ENCODE measurements at places on chromosomes 7 and 10.

DNA sequence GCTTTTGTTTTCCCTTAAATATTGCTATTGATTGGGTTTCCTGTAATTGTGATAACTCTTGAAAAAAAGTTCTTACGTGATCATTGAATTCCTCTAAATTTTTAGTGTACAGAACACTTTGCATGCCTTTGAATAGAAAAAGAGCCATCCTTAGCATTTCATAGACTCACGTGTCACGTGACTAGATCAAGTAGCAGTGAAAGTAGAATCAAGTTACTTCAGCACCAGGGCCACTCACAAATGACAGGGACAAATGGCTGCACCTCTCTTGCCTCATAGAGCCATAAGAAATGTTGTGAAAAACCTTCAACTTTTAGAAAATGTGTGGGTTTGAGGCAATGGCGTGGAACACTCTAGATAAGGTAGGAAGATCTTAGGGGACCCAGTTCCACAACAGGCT lies 203.8 kb downstream of the ZEB1 start:
- no peak for DNase-seq

- no peak for DNase-seq
These were observed 54.3 kb downstream of the BMS1 start for GRCh38 chr10:42836771-42837468.

DNA sequence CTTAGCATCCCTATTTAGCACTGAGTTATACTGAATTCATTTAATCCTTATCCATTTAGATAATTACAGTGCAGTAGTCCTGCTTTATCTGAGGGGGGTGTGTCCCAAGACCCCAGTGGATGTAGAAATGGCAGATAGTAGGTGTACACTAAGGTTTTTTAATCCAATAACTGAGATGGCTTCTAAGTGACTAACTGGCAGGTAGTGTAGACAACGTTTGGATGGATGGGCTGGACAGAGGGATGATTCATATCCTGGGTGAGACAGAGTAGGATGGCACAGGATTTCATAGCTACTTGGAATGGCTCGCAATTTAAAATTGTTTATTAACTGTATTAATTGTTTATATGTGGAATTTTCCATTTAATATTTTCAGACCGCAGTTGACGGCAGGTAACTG lies 295.6 kb downstream of the CCDC3 start:
- no peak for DNase-seq

- no peak for DNase-seq
These were observed 114.0 kb downstream of the PDGFA start for GRCh38 chr7:405489-406211.

GRCh38 chr7:9962742-9963141 lies 1010.9 kb upstream of the PHF14 start:
- DNase-seq: no peak

GRCh38 chr10:117275121-117275520 lies 34.2 kb downstream of the SLC18A2 start:
- DNase-seq: no peak

DNA sequence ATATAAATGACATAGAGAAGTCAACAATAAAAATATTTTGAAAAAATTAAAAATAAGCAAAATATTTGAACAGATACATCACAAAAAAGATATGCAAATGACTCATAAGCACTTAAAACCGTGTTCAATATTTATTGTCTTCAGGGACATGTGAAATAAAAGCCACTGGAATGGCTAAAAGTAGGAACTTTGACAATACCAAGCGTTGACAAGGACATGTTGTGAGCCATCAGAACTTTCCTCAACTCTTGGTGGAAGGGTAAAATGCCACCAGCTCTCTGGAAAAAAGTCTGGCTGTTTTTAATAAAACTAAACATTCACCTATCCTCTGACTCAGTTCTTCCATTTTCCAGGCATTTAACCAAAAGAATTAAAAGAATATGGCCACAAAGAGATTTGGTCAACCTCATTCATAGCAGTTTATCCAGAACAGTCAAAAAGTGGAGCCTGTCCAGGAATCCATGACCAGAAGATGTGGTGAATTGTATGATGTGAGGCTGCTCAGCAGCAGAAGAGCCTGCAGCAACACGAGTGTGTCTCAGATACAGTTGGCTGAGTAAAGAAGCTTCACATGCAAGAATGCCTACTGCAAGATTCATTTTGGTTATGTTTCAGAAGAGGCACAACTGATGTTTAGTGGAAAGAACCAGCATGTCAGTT lies 7.1 kb upstream of the KLF6 start:
- no peak for DNase-seq

GRCh38 chr10:3971713-3972112 lies 186.7 kb upstream of the KLF6 start:
- DNase-seq: no peak

- no peak for DNase-seq
These were observed 1.7 kb upstream of the SH2B2 start for GRCh38 chr7:102284891-102285539.

GRCh38 chr7:2165610-2166594 lies 66.8 kb downstream of the MAD1L1 start:
- no peak for DNase-seq

GRCh38 chr7:38211940-38212339 lies 33.9 kb downstream of the STARD3NL start:
- no peak for DNase-seq

- no peak for DNase-seq
These were observed 1.9 kb upstream of the ARHGAP22 start for GRCh38 chr10:48606530-48607355.

- no peak for DNase-seq
These were observed 88.1 kb downstream of the SEMA3C start for GRCh38 chr7:80830584-80831285.

DNA sequence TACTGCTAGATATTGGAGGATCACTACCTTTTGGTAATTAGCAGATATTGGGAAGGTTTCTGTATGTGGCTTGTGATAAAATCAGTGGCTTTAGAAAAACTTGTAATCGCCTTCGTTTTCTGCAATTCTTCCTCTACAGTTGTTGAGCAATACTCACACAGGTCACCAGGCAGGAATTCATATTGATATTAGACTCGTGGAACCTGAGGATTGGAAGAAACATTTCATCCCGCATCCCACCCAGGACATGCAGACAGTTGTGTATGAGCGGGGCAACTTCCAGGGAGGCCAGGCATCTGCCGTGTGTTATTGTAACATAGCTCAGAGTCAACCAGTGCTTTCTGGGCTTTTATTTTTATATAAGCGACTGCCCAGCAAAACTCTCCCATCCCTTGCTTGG lies 821.3 kb downstream of the LRMDA start:
- no peak for DNase-seq

DNA sequence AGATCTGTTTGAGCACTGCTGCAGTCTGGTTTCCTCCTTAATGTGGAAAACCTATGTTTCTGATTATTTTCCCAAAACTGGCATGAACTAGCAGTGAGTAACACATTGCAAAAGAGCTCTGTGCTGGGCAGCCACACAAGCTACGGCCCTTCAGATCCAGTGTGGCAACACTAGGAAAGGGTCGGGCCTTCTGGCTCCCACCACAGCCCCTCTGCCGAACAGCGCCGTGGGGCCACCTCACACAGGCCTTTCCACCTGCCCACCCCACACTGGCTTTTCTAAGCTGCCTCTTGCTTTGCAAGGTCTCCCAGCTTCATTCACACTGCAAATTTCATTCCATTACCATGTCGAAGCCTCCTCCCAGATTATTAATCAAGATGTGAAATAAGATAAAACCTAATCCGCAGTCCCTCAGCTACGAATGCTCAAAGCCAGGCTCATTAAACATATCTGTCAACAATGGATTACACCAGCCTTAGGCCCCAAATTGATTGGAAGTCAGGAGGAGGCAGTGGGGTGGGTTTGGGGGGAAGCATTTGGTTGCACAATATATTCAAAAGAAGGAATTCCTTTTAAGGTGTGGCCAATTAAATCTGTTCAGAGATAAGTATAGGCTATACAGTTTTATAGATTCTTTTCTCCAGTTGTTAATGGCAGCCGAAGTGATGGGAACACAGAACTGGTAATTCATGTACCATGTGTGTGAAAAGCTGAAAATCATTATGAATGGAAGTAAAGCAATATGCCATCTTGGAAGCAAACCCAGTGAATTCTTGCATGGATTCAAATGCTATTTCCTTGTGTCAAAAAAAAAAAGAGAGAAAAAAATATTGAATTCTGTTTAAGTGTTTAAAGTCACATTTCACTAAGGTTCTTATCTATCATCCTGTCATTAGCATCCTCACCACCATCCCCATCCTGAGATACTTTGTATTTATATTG lies 223.7 kb downstream of the MTERF1 start:
- DNase-seq: no peak

- no peak for DNase-seq
These were observed 64.1 kb downstream of the MGAM2 start for GRCh38 chr7:142175594-142175993.

DNA sequence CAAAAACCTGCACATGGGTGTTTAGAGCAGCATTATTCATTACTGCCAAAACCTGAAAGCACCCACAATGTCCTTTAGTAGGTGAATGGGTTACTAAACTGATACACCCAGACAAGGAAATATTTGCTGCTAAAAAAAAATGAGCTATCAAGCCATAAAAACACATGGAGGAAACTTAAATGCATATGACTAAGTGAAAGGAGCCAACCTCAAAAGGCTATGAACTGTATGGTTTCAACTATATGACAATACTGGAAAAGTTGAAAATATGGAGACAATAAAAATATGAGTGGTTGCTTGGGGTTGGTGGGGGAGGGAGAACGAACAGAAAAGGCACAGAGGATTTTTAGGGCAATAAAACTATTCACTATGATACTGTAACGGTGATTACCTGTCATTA lies 291.0 kb downstream of the TNS3 start:
- DNase-seq: no peak

GRCh38 chr10:49131507-49132361 lies 2.1 kb downstream of the FAM170B start:
- no peak for DNase-seq

- no peak for DNase-seq
These were observed 63.3 kb upstream of the SMNDC1 start for GRCh38 chr10:110368002-110368401.

- no peak for DNase-seq
These were observed 43.4 kb downstream of the PPIF start for GRCh38 chr10:79390551-79391229.

DNA sequence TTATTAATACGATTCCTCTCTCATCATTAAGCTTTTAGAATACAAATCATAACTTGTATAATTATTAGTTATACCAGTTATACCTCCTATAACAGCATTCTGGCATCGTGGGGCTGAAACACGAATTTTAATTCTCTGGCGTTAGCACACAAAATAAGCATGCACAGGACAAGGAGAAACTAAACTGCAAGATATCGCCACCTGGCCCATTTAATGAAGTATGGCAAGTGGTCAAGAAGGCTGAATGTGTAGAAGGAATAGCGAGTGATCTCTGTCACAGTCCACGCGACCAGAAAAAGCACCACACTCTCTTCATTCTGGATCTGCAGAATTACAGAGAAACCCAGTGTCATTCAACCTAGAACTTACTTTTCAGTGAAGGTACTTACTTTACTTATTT lies 18.1 kb downstream of the HACD1 start:
- no peak for DNase-seq

DNA sequence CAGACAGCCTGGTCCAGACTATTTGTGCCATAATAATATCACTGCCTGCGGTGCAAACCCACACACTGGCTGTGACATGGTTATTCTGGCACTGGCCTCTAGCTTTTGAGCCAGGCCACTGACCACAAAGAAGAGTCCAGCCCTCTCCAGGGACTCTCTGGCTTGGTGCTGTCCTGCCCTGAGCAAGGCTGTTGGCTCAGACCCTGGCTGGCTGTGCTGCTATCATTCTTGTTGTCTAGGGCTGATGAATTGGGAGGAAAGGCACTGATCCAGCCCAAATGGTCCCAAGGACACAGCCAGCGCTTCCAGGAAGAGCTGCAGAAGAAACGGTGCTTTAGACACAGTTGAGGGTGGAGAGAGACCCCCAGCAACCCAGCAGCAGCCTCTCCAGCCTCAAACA lies 80.8 kb downstream of the TMEM130 start:
- DNase-seq: no peak

Measured in COR-L47 (cell line).